ENCODE measurements at places on chromosomes 12 and 14.

DNA sequence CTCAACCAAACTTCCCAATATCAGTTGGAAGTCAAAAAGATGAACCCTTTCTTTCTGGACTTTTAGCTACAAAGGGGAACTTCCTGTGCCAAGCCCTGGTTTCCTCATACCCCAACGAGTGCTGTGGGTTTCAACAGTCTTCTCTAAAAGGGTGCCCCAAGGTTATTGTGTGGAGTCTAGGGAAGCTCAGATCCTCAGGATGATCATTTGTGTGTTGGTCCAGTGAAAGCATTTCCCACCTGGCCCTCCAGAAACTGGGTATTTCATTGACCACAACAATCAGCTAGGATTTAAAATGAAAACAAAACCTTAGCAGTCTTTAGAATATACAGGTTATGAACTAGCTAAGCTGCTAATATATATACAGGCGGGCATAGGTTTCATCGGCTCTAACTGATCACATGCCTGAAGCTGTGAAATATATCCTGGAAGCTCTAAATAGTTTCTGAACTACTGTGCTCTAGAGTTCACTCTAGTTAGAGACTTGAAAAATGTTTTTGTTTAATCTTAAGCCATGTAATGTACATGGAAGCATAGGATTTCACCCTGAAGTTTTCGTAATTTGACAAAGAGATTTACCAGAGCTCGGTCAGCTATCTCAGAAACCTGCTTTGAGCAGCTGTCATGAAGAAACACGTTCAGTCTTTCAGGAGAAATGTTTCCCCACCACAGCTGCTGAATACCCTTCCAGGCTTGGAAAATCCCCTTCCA lies 29.6 kb downstream of the P2RX4 start:
- DNase-seq = no peak

DNA sequence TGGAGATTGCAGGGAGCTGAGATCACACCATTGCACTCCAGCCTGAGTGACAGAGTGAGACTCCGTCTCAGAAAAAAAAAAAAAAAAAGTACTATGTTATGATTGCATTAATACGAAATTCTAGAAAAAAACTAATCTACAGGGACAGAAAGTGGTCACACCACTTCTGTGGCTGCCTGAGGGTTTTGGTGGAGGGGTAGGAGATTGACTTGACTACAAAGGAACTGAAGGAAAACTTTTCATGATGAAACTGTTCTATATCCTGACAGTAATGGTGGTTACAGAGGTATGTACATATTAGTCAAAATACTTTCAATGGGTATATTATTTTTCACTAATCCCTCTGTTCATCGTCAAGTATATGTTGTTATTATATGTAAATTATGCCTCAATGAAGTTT lies 42.1 kb downstream of the FOXN3 start:
- no peak for DNase-seq

GRCh38 chr12:12003609-12004008 lies 67.1 kb upstream of the BCL2L14 start:
- no peak for DNase-seq

- DNase-seq = no peak
Measured at GRCh38 chr12:96194576-96194889, 358 bp downstream of the ELK3 start.

GRCh38 chr12:123890536-123890902 lies 82.1 kb downstream of the CCDC92 start:
- DNase-seq = no peak

GRCh38 chr14:95043314-95043713 lies 114.0 kb downstream of the DICER1 start:
- DNase-seq = no peak

Data from NCI-H1930 (cell line).